ENCODE measurements at places on chromosomes 1 and 21. TPM values are rescaled to one million over a fixed set of nuclear protein-coding genes. Genes with fewer than 3 reads are reported as not detected.

Gene KPRP
- not detected for polyA plus RNA-seq

Gene NPR1
- polyA plus RNA-seq: not detected

Gene KRTAP10-10
- polyA plus RNA-seq: not detected

Gene FAM167B
- 3.5 TPM for polyA plus RNA-seq

Gene SH3BGRL3
- polyA plus RNA-seq: 309 TPM

Gene TDRD5
- polyA plus RNA-seq: not detected

Gene A3GALT2
- not detected for polyA plus RNA-seq

Gene SMG7
- 26.1 TPM for polyA plus RNA-seq

Gene ANGPTL1
- 0.44 TPM for polyA plus RNA-seq

Gene DIPK1A
- polyA plus RNA-seq: 12.3 TPM

Gene CEP104
- polyA plus RNA-seq: 26.0 TPM

Gene CHI3L1
- polyA plus RNA-seq: 0.10 TPM

Gene FCGR2B
- polyA plus RNA-seq: not detected

Gene CHD5
- 0.04 TPM for polyA plus RNA-seq

Gene S100A16
- 699 TPM for polyA plus RNA-seq

Gene DYNLT4
- 0.26 TPM for polyA plus RNA-seq

Gene DNM3
- 0.31 TPM for polyA plus RNA-seq

Measured in BJ (cell line).